ENCODE measurements at places on chromosomes 4 and X. TPM values are rescaled to one million over a fixed set of nuclear protein-coding genes. Genes with fewer than 3 reads are reported as not detected.

GRCh38 chr4:165967486-165967885, 94.4 kb downstream of the TLL1 start:
- peaks cover 5% of the 10 kb centered on the region for H3K36me3 ChIP-seq
- DNase-seq, result no peak
- no peak overlapping the region for H3K27ac ChIP-seq
- no peaks in the 10 kb centered on the region for H3K27me3 ChIP-seq
- H3K4me1 ChIP-seq, result no peaks in the 10 kb centered on the region

DNA sequence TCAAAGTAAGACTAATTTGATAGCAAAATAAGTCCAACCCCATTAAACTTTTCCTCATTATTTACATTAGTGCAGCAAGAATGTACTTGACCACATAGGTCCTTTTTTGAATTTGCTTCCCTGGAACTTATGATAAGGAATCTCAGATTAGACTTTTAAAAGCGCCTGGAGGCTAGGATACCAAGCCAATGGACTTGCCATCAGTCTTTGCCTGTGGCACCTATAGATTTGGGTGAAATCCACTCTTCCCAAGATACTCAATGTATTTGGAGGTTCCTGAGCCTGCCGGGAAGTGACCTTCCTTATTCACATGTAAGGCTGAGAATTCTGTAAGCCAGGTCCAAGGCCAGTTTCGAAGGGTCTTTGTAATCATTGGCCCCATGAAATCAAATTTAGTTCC, 553.6 kb downstream of the ADGRL3 start:
- peaks cover 35% of the 10 kb centered on the region for H3K36me3 ChIP-seq
- H3K4me3 ChIP-seq, result no peak overlapping the region
- no peaks in the 10 kb centered on the region for H3K27me3 ChIP-seq
- no peaks in the 10 kb centered on the region for H3K4me1 ChIP-seq

DNA sequence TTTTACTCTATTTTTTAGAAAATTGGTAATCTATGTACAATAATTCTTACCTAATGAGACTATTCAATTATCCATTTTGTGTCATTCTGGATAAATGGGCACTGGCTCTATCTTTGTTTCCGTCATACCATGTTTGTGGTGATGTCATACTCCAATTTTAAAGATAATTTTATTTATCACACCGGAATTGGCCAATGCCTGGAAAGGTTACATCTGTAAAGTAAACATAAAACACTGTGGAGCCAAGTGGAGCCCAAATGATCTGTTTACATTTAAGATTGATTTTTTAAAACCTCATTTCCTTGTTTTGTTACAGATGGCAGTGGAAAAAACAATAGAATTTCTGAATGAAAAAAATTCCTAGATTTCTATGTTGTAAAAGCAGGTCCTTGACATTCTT, 120.2 kb upstream of the GPRIN3 start:
- no peaks in the 10 kb centered on the region for H3K36me3 ChIP-seq
- H3K27ac ChIP-seq, result no peak overlapping the region
- no peak for DNase-seq
- no peak overlapping the region for H3K4me3 ChIP-seq

DNA sequence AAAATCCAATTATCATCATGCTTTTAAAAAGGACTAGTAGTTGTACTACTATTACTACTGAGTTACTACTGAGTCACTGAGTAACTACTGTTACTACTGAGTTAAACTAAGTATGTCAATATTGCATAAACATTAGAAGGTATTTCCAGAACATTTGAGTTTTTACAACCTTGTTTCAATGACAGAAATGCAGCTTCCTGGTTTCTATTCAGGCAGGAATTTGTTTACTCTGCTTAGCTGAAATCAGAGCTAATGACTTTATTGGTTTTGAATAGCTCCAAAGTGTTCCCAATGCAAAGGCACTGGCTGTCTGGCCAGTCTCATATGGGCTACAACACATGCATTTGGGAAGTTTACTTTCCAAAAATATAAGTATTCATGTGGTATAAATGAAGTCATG, 12.0 kb downstream of the RPS6KA6 start:
- H3K4me1 ChIP-seq, result no peaks in the 10 kb centered on the region
- H3K36me3 ChIP-seq, result no peaks in the 10 kb centered on the region
- no peak overlapping the region for H3K27ac ChIP-seq
- no peak overlapping the region for H3K4me3 ChIP-seq
- no peaks in the 10 kb centered on the region for H3K27me3 ChIP-seq
- DNase-seq, result no peak

GRCh38 chr4:87865960-87866598, 33.3 kb downstream of the MEPE start:
- no peak overlapping the region for H3K4me3 ChIP-seq
- no peaks in the 10 kb centered on the region for H3K36me3 ChIP-seq
- H3K4me1 ChIP-seq, result peaks cover 13% of the 10 kb centered on the region
- no peaks in the 10 kb centered on the region for H3K27me3 ChIP-seq
- no peak for DNase-seq

DNA sequence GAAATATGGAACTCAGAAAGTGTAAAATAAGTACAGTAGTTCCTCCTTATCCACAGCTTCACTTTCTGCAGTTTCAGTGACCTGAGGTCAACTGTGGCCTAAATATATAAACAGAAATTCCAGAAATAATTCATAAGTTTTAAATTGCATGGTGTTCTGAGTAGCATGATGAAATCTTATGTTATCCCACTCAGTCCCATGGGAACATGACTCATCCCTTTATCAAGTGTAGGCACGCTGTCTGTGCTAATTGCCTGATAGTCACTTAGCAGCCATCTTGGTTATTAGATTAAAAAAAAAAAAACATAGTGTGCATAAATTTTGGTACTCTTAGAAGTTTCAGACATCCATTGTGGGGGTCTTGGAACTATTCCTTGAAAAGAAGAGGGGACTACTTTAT, 983.4 kb upstream of the ADGRL3 start:
- no peaks in the 10 kb centered on the region for H3K4me1 ChIP-seq
- no peaks in the 10 kb centered on the region for H3K27me3 ChIP-seq
- no peak overlapping the region for H3K27ac ChIP-seq

GRCh38 chr4:96183611-96184010, 343.7 kb downstream of the PDHA2 start:
- no peak overlapping the region for H3K27ac ChIP-seq
- no peaks in the 10 kb centered on the region for H3K4me1 ChIP-seq
- H3K27me3 ChIP-seq, result no peaks in the 10 kb centered on the region
- DNase-seq, result no peak

- H3K27me3 ChIP-seq, result no peaks in the 10 kb centered on the region
- peaks cover 29% of the 10 kb centered on the region for H3K4me1 ChIP-seq
- peaks cover 8% of the 10 kb centered on the region for H3K36me3 ChIP-seq
- H3K27ac ChIP-seq, result no peak overlapping the region
Observed at GRCh38 chr4:76305033-76305687, 1.4 kb upstream of the STBD1 start.

- no peaks in the 10 kb centered on the region for H3K4me1 ChIP-seq
- DNase-seq, result no peak
- H3K27me3 ChIP-seq, result no peaks in the 10 kb centered on the region
- H3K27ac ChIP-seq, result no peak overlapping the region
- no peak overlapping the region for H3K4me3 ChIP-seq
Observed at GRCh38 chr4:59553721-59554091, 1646.4 kb upstream of the ADGRL3 start.

DNA sequence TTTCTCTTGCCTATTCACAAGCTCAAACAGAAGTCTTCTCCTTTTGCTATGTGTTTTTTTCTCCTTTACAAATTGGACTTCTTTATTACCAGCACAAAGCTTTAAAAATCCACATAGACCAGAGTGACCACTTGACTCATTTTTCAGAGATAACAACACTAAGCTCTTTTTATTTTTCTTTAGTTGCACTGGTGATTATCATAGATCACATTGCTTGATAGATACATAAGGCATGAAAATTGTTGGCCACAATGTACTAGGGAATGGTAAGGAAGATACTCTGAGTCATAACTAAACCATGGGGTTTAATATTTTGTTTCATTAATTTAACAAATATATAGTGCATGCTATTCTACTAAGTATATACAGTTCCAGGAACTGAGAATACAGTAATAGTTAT, 159.0 kb downstream of the GASK1B start:
- H3K4me3 ChIP-seq, result no peak overlapping the region
- peaks cover 3% of the 10 kb centered on the region for H3K36me3 ChIP-seq
- no peak for DNase-seq
- H3K4me1 ChIP-seq, result peaks cover 23% of the 10 kb centered on the region
- no peaks in the 10 kb centered on the region for H3K27me3 ChIP-seq

DNA sequence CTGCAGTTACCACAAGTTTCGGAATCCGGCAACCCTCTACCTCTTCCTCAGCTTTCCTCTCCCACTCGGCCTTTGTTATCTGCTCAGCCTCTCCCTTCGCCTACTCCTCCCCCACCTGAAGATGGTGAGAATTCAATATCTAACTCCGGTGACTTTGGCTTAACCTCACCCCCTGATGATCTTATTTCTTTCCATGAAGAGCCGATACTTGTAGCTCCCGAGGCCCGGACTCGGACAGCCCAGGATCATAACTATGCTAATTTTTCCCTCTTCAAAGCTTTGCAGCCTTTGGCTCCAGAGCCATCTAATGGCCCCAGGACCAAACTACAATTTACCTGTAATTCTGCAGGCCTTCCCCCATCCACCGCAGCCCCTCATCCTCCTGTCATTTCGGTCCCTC, 32.0 kb upstream of the MGST2 start:
- peaks cover 11% of the 10 kb centered on the region for H3K27me3 ChIP-seq
- H3K27ac ChIP-seq, result peak overlapping the region; percentile 33
- H3K36me3 ChIP-seq, result no peaks in the 10 kb centered on the region
- H3K4me3 ChIP-seq, result peak overlapping the region; percentile 76

DNA sequence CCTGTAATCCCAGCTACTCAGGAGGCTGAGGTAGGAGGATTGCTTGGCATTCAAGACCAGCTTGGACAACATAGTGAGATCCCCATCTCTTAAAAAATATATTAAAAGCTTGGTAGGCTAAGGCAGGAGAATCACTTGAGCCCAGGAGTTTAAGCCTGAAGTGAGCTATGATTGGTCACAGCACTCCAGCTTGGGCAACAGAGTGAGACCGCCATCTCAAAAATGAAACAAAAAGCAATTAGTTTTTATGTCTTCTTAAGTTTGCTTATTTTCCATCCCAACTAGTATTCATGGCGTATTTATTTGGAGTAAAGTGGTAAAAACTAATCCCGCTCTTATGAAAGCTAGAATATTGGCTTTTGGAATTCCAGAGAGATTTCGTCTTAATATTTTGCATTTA, 25.4 kb upstream of the PDE5A start:
- H3K27ac ChIP-seq, result no peak overlapping the region
- DNase-seq, result no peak
- H3K27me3 ChIP-seq, result no peaks in the 10 kb centered on the region
- H3K4me1 ChIP-seq, result no peaks in the 10 kb centered on the region
- no peak overlapping the region for H3K4me3 ChIP-seq
- no peaks in the 10 kb centered on the region for H3K36me3 ChIP-seq

DNA sequence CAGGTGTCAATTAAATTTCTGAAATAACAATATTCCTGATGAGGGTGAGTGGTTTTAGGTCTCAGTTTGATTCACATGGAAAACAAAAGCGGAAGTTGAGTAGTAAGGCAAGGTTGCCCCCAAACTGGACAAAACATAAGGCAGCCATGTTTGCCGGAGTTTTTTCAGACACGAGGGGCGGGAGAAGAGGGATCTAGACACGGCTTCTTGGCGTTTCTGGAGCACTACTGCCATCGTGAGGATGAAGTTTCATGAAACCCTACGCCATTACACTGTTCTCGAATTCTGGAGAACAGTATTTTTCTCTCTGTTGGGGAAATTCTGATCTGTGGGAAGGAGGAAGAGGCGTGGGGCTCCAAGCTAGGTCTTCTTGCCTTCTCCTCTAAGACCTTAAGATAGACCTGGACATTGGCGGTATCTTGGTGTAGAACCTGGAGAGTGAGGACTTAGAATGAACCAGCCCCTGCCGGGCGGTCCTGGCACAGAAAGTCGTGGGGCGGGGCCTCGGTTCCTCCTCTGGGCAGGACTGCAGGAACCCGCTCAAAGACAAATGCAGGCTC, 160.3 kb downstream of the OR13H1 start:
- peaks cover 61% of the 10 kb centered on the region for H3K36me3 ChIP-seq
- no peak overlapping the region for H3K27ac ChIP-seq
- no peaks in the 10 kb centered on the region for H3K27me3 ChIP-seq
- H3K4me1 ChIP-seq, result no peaks in the 10 kb centered on the region
- no peak overlapping the region for H3K4me3 ChIP-seq

DNA sequence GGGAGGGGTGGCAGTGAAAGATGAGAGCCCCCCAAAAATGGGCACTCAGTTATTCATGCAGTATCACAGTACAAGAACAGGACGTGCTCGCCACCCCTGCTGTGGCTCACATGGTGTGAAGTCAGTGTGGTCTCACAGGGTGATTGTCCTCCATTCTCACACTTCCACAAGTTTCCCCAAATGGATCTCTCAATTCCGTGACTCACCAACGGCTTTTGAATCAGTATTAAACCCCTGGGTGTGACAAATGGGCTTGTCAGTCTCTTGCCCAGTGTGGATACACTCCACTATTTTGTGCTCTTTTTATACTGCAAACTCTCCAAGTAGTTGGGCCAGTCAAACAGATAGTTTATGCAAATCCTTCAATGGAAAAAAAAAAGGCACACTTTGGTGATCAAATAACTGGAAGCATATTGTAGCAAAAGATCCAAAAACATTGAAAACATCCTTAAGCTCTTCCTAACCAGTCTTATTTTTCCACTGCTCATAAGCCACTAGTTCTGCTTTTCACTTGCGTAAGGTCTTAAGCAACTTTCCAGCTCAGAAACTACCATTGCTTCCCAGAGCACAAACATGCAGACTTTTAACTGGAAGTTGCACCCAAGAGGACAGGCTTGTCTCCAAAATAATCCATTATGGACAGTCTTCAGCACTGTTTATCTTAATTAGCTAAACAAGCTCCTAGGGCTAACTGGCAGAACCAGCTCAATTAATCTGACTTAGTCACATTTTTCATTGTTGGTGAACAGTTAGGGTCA, 365.7 kb downstream of the PPP3CA start:
- peak overlapping the region; percentile 49 for H3K27ac ChIP-seq
- no peaks in the 10 kb centered on the region for H3K36me3 ChIP-seq
- peaks cover 44% of the 10 kb centered on the region for H3K4me1 ChIP-seq
- H3K4me3 ChIP-seq, result no peak overlapping the region
- no peaks in the 10 kb centered on the region for H3K27me3 ChIP-seq

DNA sequence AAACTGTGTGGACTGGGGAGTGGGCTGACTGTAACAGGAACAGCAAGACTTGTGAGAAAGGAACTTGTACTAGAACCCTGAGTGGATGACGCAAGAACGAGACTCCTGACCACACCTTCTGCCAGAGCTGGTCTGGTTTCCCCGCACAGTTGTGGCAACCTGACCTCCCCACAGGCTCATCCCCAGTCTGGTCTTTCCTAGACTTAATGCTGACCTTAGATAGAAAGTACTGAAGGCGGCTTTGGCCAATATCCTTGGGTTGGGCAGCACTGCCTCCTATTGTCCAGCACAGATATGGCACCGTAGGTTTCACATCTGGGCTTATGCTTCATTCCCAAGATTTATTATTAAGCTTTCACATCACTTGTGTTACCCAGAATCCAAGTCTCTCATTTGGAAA, 137.8 kb upstream of the FRG1 start:
- no peaks in the 10 kb centered on the region for H3K27me3 ChIP-seq
- no peaks in the 10 kb centered on the region for H3K4me1 ChIP-seq
- no peak overlapping the region for H3K27ac ChIP-seq
- no peak overlapping the region for H3K4me3 ChIP-seq

GRCh38 chrX:40550066-40550465, 30.7 kb upstream of the ATP6AP2 start:
- H3K27me3 ChIP-seq, result no peaks in the 10 kb centered on the region
- H3K27ac ChIP-seq, result no peak overlapping the region
- DNase-seq, result no peak
- H3K4me1 ChIP-seq, result peaks cover 8% of the 10 kb centered on the region
- H3K36me3 ChIP-seq, result no peaks in the 10 kb centered on the region
- no peak overlapping the region for H3K4me3 ChIP-seq

Gene TSPAN7
- 11.8 TPM for total RNA-seq

Gene SCML1
- total RNA-seq, result 10.4 TPM

Gene LNX1
- 14.0 TPM for total RNA-seq

Gene ATOH1
- not detected for total RNA-seq

Gene SERTM2
- total RNA-seq, result 3.7 TPM

Gene MTMR8
- total RNA-seq, result 3.0 TPM

Gene FAM156B
- total RNA-seq, result 18.5 TPM

Measured in mesothelial cell of epicardium (in vitro differentiated cells).